ENCODE measurements at places on chromosomes 7 and 10.

DNA sequence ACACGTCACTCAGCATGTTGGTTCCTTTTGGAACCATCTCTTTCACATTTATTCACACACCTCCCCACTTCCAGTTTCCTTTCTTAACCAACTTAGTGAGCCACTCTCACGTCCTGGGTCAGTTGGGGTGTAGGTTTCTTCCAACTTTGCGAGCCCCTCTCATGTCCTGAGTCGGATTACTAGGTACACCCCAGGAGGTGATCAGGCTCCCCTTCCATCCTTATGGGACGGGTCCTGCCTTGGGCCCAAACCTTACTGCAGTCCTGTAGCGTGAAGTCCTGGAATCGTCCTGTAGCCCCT is 7.7 kb downstream of the ERV3-1 start:
- no peak for DNase-seq

DNA sequence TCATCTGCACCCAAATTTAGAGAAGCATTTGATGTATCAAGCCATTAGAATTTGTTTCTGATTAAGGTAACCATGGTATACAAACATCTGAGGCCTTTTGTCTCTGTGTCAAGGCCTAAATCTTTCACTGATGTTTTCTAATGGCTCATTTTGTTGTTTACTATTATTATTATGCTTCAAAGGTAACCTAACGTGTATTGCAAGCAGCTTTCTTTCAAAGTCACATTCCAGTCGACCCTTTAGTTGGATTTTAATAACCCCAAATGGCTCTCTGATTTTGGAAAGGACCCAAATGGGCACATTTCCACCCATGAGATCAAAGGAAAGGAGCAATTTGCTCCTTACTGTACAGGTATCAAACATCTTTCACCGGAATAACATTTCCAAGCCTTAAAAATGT is 46.7 kb upstream of the WNT16 start:
- DNase-seq, result no peak

DNA sequence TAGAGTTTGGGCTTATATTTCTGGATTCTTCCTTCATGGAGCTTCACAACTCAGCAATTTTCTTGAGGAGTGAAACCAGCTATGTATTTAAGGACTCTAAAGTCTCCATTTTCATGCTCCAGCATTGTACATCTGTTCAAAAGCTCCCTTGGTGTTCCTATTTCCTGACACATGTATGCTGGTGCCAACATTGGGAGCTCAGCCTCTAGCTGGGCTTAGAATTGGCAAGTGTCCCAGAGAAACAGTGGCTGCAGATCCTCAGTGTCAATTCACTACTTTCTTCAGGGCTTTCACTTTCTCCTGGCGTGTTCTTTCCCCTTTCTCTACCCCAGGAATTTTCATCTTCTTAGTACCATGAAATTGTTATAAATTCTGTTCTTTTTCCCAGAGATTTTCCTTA is 103.1 kb downstream of the ZNF467 start:
- no peak for DNase-seq

GRCh38 chr7:1123715-1124114 is 35.8 kb downstream of the GPER1 start:
- no peak for DNase-seq

GRCh38 chr7:127629268-127629854 is 11.4 kb upstream of the PAX4 start:
- peak; percentile 41 for DNase-seq

GRCh38 chr10:1664333-1664964 is 72.9 kb downstream of the ADARB2 start:
- DNase-seq, result no peak

GRCh38 chr7:16189026-16189715 is 232.2 kb downstream of the CRPPA start:
- no peak for DNase-seq

DNA sequence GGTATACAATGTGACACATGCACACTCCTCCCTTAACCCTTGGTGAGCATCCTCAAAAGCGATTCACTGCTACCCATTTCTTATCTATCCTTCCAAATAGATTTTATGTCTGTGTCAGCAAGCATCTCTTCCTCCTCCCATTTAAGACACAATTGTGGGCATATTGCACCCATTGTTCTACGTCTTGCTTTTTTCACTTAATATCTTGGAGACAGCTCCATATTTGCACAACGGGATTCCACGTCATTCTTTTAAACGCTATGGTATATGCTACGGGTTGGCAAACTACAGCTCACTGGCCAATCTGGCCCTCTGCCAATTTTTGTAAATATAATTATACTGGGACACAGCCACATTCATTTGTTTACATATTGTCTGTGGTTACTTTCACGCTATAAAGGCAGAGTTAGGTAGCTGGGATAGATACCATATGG is 88.6 kb downstream of the RNF216 start:
- DNase-seq, result no peak

- no peak for DNase-seq
Measured at GRCh38 chr10:3812141-3812540, 27.1 kb upstream of the KLF6 start.

GRCh38 chr10:53009961-53010907 is 237.7 kb upstream of the MBL2 start:
- DNase-seq, result no peak

DNA sequence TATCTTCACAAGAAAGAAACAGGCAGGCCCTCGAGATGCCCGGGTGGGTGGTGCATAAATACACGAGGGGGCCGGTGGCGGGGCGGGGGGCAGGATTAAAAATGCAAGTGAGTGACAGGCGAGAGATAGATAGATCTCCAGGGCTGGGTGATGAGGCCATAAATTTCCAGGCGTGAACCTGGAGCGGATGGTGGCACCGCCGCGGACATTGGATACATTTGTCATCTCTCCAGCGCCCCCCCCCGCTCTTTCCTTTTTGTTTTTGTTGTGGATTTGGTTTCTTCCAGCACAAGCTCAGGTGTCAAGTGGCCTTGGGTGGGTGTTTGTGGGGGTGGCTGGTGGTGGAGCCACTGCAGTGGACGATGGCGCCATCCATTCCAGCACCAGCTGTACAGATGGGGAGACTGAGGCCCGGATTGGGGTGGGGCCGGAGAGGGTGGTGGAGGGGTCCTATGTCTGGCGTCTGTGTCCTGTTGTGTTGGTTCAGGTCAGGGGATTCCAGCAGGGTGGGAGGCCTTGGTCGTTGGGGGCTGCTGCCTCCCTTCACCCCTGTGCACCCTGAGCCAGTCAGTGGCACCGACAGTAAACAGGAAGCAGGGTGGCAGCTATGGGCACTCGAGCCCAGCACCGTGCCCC is 2.9 kb downstream of the ELFN1 start:
- no peak for DNase-seq

DNA sequence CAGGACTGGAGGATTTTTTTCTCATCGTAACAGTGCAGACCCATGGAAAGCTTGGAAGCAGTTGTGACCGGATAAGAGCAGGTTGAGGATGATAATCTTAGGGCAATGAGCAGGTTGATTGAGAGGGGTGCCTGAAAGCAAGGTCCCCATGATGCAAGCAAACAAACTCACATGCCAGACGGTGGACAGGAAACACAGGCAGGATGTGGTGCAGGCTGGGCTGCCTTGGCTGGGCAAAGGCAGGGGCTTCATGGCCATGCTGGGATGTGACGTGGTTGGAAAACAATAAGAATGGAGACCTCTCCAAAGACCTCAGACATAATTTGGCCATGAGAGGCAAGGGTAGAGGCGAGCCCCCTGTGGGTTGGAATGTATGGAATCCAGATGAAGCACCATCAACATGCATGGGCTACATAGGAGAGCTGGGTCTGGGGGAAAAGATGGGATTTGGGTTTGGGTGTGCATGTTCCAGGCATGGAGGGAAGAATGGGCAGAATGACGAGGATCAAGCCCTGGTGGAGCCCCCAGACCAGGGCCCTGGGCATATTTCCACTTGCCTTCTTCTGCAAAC is 58.3 kb downstream of the IKZF1 start:
- DNase-seq, result peak; percentile 28

GRCh38 chr7:95628831-95629439 is 32.6 kb upstream of the PDK4 start:
- no peak for DNase-seq

- peak; percentile 95 for DNase-seq
Measured at GRCh38 chr7:101740981-101741725, 76.3 kb upstream of the CUX1 start.

DNA sequence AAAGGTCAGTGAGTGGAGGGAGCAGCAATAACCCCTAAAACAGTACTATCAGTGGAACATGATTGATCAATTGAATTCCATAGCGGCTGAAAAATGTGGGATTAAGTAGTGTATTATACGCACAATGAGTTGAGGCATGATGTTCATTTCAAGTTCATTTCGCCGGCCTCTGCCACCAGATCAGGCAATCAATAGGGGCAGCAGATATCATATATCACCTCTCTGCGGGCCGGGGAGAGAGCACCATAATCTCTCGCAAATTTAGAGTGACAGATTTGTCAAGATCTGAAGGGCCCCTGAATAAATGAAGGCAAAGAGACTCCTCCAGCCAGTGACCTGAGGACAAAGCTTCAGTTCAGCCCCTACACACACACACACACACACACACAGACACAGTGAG is 58.5 kb downstream of the PAX2 start:
- DNase-seq, result no peak

- DNase-seq, result no peak
Measured at GRCh38 chr10:109820620-109821405, 102.5 kb downstream of the XPNPEP1 start.
